ENCODE measurements at places on chromosomes 12 and 14.
A peak's percentile ranks its signal among the peaks of the same experiment; 100 is the strongest.

DNA sequence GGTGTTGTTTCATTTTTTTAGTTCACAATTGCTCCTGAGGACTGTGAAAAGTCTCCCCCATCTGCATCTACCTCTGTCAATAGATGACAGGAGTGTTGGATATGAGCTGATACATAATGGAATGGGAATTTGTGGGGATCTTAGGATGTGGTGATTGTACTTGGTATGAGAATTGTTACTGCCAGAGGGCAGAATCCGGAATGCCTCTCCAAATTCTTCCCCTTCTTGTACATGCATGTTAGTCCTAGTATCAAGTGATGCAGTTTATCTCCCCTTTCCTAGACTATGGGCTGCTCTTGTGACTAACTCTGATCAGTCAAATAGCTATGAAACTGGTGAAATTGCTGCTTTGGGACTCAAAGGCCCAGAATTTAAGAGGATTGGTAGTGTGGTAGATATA is 24.8 kb upstream of the NOVA1 start:
- no peak for DNase-seq

DNA sequence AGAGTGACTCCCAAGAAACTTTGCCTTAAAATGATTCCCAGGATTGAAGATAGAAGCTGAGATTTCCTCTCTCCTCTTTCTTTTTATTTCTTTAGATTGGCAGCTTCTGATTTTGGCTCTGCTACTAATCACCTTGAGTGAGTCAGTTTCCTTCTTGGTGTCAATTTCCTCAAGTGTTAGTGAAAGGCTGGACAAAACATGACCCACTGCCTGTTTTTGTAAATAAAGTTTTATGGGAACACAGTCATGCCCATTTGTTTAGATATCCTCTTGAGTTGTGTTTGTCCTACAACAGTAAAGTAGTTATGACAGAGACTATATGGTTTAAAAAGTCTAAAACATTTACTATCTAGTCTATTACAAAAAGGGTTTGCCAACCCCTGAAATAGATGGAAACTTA is 227.2 kb upstream of the TBX3 start:
- DNase-seq: no peak

DNA sequence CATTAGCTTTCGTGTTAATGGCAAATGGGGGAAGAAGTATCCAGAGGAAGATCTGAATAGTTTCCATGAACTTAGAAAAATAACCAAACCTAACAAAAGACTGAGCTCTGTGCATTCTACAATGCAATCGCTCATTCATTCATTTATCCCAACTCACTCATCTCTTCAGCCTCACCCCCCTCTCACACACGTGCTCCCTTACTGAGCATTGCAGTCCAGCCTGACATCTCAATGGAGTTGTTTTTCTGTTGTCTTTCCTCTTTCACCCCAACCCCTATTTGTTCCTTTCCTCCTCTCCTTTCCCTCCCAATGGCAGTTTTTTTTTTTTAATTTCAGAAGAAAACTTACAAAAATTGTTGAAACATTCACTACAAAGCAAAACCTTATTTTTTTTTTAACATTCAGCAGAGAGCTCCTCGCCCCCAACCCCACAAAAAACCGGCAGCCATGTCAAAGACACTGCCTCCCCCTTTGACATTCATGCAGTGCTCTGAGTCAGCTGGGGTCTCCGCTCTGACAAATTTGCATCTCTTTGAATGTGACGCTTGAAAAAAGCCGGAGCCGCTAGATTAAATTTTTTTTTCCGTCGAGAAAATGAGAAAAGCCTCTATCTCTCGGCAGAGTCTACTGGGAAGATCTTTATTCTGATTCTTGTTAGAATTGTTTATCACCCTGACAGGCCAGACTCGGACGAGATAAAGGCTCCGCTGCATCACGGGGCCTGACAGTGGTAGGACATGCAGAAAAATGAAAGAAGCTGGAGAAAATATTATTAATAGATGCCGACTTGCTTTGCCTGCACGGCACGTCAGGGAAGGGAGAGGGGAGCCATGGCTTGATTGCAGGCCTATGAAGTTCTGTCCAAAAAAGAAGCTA is 775.6 kb downstream of the VRK1 start:
- DNase-seq: no peak

- no peak for DNase-seq
Observed at GRCh38 chr12:70854138-70854537, 66.4 kb downstream of the PTPRR start.

- DNase-seq: no peak
Observed at GRCh38 chr12:48972213-48972951, 847 bp upstream of the WNT10B start.

- DNase-seq: no peak
Observed at GRCh38 chr14:61628016-61628725, 67.1 kb upstream of the HIF1A start.

DNA sequence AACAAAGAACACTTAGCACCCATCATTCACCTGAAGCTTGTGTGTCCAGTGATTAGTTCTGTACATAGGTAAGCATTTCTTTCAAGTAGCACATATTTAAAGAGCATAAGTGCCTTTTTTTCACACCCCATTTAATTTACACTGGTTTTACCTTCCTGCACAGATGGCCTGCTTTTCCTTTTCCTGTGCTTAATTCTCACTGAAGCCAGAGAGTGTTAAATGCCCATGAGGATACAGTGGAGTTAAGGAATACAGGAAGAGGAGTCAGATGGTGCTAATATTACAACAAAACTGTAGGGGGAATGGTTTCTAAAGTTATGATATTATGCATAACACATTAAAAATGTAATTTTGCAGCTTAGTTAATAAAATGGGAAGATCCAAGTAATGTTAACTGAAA is 31.0 kb upstream of the SLC38A1 start:
- no peak for DNase-seq

GRCh38 chr14:75458305-75458704 is 30.5 kb downstream of the JDP2 start:
- no peak for DNase-seq

DNA sequence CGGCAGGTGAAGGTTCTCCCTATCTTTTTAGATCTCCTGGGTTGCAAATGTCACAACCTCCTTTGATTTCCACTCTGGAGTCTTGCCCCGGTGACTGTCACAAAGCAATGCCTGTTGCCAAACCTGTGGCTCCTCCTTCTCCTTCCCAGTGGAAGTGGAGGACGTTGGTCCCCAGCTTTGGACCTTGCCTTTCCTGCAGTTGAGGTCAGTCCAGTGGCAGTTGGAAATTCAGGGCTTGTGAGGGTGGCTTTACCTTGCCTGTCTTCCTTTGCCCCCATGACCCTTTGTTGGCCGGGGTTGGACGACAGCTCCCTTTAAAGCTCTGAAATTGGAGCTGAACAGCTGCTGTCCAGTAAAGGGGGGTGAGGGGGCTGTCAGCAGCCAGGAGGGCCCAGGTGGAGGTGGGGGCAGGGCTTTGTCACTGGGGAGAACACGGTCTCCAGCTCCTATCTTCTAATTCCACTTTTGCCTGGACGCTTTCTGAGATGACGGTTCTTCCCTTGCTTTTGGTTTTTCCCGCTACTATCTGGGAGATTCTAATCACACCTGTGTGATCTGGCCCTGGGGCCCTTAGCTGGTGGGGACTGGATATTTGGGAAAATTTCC is 4.1 kb downstream of the TEAD4 start:
- peak; percentile 42 for DNase-seq

GRCh38 chr12:10409392-10409791 is at the start of gene KLRC4:
Gene KLRC4, minus strand, starts transcription at chr12:10409757. Its CDS starts 182 bp downstream, at chr12:10409575.
- no peak for DNase-seq

DNA sequence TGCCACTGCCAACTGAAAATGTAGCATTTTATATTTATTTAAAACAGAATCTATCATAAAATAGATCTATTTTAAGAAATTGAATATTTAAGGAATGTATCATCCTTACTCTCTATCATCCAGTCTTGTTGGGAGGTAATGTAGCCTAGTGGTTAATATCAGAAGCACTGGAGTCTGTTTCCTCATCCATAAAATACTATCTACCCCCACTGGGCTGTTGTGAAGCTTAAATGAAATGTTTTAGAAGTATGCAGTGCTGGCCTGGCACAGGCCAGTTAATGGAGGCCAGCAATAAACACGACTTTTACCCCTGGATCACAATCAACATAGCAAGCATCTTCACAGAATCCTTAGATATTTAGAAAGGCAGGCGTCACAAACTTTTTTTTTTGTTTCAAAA is 188.0 kb downstream of the CAND1 start:
- DNase-seq: no peak

DNA sequence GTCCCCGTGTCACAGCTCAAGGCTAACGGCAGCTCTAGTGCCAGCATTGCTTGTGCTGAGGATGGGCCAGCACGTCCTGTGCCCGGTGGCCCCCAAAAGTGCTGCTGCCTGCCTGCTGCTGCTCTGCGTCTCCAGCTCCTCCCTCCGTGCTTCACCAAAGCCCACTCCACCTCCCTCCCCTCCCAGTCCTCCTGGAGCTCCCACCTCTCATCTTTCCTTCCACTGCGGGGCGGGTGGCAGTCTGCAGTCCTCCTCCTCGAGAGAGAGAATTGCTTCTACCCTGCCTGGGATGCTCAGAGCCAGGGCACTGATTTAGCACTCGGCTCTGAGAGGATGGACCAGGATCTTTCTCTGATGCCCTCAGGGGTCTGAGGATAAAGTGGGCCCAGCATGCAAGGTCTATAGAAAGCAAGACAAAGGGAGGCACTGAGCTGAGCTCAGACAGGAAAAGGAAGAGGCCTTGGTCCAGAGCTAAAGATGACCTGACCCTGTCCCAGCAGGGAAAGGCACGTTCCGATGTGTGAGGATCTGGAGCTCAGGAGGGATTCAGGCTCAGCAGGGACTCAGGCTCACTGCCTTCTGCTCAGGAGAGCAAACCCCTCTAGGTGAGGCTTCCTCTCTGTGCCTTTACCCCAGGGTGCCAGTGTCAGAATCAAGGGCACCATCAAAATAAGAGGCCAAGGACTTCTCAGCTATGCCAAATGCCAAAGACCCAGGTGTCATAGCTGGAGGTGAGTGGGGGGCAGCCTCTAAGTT is 113.1 kb upstream of the FKBP4 start:
- no peak for DNase-seq

DNA sequence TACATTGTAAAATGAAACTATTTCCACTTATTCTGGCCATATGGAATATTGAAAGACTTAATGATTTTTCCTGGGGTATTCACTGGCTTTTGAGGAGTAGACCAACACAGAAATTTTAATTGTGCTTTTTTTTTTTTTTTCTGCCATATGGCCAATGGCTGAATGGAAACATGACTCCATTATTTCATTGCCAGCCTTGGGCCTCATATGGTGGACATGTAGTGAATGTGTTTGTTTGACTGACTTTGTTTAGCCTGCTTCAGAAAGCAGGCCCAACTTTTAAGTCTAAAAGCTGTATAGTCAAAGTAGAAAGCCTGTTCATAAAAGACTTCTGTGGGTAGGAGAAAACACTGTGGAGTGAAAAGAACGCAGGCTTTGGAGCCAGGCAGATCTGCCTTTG is 2.4 kb downstream of the GNG2 start:
- no peak for DNase-seq

- no peak for DNase-seq
Observed at GRCh38 chr12:132190012-132190755, 45.9 kb downstream of the NOC4L start.

GRCh38 chr12:29782285-29782870 is 1.4 kb downstream of the TMTC1 start:
- no peak for DNase-seq

GRCh38 chr12:113689047-113689610 is 217.5 kb upstream of the LHX5 start:
- DNase-seq: no peak

GRCh38 chr14:94174604-94175010 is 485 bp downstream of the PPP4R4 start:
- no peak for DNase-seq

GRCh38 chr12:108915632-108916133 is 35.8 kb downstream of the DAO start:
- no peak for DNase-seq

DNA sequence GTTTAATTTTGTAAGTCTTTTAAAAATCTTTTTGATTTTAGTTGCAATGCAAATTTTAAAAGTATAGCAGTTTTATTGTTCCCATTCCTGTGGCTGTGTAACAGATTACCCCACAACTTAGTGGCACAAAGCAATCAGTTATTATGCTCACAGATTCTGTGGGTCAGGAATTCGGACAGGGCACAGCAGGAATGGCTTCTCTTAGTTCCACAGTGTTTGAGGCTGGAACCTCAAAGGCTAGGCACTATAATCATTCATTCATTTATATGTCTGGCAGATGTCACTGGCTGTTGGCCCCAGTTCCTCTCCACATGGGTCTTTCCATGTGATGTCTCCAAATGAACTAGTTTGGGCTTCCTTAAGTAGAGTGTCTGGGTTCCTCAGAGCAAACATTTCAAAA is 193.3 kb downstream of the RAD51B start:
- no peak for DNase-seq

DNA sequence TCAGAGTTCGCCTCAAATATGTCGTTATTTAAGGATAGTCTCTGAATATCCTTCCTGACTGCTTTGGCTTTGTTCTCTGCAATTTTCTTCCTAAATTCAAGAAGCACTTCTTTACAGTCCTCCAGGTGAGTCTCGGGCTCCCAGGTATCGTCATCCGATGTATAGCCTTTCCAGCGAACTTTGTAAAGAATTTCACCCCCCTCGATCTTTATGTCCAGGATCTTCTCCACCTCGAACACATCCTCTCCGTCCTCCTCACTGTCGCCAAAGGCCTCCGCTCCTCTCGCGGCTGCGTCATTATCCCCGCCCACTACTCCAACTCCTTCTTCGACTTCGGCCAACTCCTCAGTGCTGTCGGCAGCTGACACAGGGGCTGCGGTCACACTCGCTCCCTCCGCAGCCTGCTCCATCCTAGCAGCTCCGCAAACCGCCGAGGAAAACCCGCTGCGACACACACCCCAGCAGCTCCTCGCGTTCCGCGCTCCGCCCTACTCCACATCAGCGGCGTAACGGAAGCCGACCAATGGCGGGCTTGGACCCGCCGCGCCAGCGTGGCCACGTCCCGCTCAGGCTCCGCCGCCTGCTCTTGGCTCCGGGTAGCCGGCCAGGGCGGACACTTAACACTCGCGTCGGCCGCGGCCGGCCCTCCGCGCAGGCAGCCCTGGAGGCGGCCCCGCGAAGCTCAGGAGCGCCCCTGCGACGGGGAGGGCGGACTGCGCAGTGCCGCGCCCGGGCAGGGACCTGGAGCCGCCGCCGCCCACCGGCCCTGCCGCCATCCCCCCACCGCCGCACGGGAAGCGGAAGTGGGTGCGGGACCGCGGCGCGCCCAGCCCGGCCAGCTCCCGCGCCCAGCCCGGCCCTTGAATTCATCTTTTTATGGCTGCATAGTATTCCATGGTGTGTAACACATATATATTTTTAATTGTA is 4.1 kb downstream of the CD163L1 start:
- DNase-seq: peak; percentile 75

DNA sequence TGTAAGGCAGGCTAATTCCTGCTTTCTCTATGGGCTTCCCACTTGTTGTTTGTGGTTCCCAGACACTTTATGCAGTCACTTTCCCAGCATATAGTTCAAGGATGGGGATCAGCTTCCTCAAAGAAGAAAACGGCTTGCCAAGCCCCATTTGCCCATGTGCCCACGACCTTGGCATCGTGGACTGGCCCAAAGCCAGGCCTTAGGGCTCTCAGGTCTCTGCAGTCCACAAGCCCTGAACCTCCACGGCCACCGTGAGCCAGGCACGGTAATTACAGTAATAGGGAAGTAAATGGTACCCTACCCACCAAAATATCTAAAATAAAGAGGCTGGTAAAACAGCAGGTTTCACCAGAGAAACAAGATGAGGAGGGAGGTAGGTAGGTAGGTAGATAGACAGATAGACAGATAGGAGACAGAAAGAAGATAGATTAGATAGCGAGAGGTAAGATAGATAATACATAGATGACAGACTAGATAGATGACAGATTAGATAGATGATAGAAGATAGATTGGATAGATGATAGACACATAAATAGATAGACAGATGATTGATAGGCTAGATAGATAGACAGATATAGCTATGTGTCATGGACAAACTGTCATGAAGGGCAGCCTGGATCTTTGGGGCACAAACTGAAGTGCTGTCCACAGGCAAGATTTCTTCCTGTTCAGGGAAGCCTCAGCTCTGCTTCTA is 163.1 kb downstream of the SLC15A4 start:
- no peak for DNase-seq

Measured in right kidney (tissue), 9 donors.